ENCODE measurements at places on chromosomes 12 and 14. TPM values are rescaled to one million over a fixed set of nuclear protein-coding genes. Genes with fewer than 3 reads are reported as not detected.
A peak's percentile ranks its signal among the peaks of the same experiment; 100 is the strongest.

- H3K27me3 ChIP-seq = 0 out of 2 replicates have a peak, but pooled peaks cover 3% of the 10 kb centered on the region
- no peak overlapping the region for H3K27ac ChIP-seq
- H3K36me3 ChIP-seq = peaks cover 56% of the 10 kb centered on the region
- H3K4me3 ChIP-seq = no peak overlapping the region
These were observed 109.0 kb downstream of the ESR2 start for GRCh38 chr14:64185184-64185583.

DNA sequence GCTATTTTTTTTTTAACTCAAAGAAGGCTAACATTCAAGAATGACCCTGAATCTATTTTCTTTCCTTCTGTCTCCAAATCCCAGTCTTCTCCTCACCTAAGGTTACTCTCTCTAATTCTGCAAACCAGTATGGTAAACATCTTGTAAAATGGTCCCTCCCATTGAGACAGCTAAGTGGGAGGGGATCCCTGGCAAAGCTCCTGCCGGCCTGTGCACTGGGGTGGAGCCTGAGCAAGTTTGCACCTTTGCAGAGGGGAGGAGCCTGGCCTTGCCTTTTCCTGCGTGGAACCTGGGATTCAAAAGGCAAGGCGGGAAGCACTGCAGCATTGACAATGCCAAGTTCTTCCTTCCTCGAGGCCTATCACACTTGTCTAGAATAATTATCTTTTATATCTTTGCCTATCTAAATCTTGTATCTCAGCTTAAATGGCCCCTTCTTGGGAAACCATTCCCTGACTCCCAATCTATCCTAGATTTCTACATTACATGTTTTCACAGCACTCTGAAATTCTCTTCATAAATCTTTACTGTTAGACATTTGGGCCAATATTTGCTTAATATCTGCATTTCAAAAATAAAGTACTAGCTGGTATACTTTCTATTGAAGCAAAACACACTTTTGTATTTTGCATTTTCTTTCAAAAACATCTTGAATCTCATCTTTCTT, 83.0 kb downstream of the EPS8 start:
- peak overlapping the region; percentile 37 for H3K27ac ChIP-seq
- H3K36me3 ChIP-seq = no peaks in the 10 kb centered on the region
- no peaks in the 10 kb centered on the region for H3K27me3 ChIP-seq
- H3K4me3 ChIP-seq = no peak overlapping the region
- H3K4me1 ChIP-seq = peaks cover 24% of the 10 kb centered on the region

DNA sequence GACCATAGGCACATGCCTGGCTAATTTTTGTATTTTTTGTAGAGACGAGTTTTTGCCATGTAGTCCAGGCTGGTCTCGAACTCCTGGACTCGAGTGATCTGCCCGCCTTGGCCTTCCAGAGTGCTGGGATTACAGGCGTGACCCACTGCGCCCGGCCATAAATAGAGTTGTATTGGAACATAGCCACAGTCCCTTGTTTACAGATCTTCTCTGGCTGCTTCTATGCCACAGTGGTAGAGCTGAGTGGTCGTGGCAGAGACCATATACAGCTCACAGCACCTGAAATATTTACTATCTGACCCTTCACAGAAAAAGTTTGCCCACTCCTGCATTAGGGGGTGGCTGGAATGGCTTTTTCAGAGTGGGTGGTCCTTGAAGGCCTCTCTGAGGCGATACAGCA, 28.0 kb upstream of the TSPAN9 start:
- peaks cover 12% of the 10 kb centered on the region for H3K4me1 ChIP-seq
- H3K27ac ChIP-seq = no peak overlapping the region
- DNase-seq = peak; percentile 8
- H3K4me3 ChIP-seq = no peak overlapping the region
- H3K27me3 ChIP-seq = peaks cover 6% of the 10 kb centered on the region

- H3K4me3 ChIP-seq = no peak overlapping the region
- H3K4me1 ChIP-seq = no peaks in the 10 kb centered on the region
- no peak for DNase-seq
- H3K27me3 ChIP-seq = peaks cover 3% of the 10 kb centered on the region
These were observed 123.4 kb downstream of the SLC6A15 start for GRCh38 chr12:84789184-84789583.

- H3K27ac ChIP-seq = no peak overlapping the region
- DNase-seq = no peak
- no peaks in the 10 kb centered on the region for H3K4me1 ChIP-seq
These were observed 325.0 kb downstream of the CCER1 start for GRCh38 chr12:90630006-90630405.

DNA sequence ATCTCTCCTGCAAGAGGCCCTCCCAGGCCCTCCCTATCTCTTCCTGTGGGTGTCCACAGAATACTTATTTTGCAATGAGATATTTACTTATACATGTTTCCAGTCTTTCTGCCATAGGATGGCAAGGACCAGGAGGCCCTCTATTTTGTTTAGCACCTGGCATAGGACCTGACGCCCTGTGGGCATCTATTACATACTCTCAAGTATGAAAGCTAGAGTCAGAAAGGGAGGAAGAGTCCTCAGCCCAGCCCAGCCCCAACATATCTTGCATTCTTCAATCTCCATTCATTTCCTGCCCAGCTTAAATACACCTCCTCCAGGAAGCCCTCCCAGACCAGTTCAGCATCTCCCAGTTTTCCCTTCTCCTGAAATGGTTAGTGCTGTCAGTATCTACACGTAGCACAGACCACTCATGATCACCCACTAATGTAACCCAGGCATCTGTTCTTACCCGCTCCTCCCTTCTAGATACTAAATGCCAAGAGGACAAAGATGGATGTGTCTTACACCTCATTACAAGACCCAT, 7.4 kb downstream of the FOXN4 start:
- H3K36me3 ChIP-seq = no peaks in the 10 kb centered on the region
- H3K4me1 ChIP-seq = peaks cover 13% of the 10 kb centered on the region
- H3K27ac ChIP-seq = no peak overlapping the region
- no peak for DNase-seq
- peaks cover 9% of the 10 kb centered on the region for H3K27me3 ChIP-seq
- H3K4me3 ChIP-seq = no peak overlapping the region

GRCh38 chr12:4140581-4141301, 132.8 kb upstream of the CCND2 start:
- no peak overlapping the region for H3K4me3 ChIP-seq
- no peak for DNase-seq
- H3K36me3 ChIP-seq = peaks cover 18% of the 10 kb centered on the region
- H3K27ac ChIP-seq = peak overlapping the region; percentile 12
- peaks cover 21% of the 10 kb centered on the region for H3K27me3 ChIP-seq

DNA sequence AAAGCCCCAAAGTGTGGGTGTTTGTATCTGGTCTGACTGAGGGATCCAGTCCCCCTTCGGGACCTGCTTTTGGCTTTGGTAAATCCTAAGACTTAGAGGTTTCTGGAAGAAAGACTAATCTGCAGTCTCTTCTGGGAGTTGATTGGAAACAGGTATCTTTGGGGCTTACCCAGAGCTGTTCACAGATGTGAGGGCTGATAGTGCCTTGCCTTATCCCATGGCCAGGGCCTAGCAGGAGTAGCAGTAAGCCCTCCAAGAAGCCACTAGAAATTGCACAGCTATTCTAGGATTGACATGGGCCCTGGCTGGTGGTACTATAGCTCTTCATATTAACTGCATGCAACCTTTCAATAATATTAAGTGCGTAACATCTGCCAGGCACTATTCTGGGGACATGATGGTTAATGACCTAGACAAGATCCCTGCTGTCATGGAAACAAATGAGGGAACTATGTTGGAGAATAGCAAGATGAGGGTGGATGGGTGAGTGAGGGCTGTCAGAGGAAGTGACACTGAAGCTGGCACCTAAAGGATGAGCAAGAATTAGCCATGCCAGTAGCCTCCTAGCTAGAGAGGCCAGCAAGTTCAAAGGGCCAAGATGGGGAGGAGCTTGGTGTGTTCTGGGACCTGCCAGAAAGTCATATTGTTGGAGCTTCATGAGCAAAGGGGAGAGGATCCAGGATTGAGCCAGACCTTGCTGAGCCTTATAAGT, 71.7 kb downstream of the CRADD start:
- no peak overlapping the region for H3K27ac ChIP-seq
- no peaks in the 10 kb centered on the region for H3K27me3 ChIP-seq

DNA sequence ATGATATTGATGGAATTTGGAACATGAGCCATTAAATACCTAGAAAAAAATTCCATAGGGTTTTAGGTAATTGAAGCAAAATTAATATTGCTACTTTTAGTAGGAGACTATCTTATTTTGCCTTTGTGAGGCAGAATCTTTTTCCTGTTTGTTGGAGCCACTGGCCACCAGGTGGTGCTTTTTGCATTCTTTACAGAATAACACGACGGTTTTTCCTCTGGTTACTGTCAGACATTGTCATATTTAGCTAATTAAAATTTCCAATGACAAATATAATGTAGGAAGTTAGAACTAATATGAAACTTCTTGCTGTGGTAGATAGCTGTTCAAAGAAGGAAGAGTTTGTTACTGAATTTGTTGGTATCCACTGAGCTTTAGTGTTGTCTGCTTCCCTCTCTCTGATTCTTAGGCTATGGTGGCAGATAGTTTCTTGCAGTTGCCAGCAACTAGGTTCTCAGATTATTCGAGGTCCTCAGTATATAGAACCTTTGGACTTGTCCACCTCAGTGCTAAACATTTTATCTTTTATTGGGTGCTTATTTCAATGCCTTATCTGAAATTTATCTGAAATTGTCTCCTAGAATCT, 25.7 kb downstream of the RAB21 start:
- no peaks in the 10 kb centered on the region for H3K27me3 ChIP-seq
- H3K36me3 ChIP-seq = peaks cover 16% of the 10 kb centered on the region
- no peak for DNase-seq
- no peak overlapping the region for H3K27ac ChIP-seq

- H3K36me3 ChIP-seq = peaks cover 5% of the 10 kb centered on the region
- peaks cover 17% of the 10 kb centered on the region for H3K4me1 ChIP-seq
- no peak for DNase-seq
- H3K4me3 ChIP-seq = no peak overlapping the region
These were observed 13.5 kb upstream of the ATF1 start for GRCh38 chr12:50750366-50750765.

DNA sequence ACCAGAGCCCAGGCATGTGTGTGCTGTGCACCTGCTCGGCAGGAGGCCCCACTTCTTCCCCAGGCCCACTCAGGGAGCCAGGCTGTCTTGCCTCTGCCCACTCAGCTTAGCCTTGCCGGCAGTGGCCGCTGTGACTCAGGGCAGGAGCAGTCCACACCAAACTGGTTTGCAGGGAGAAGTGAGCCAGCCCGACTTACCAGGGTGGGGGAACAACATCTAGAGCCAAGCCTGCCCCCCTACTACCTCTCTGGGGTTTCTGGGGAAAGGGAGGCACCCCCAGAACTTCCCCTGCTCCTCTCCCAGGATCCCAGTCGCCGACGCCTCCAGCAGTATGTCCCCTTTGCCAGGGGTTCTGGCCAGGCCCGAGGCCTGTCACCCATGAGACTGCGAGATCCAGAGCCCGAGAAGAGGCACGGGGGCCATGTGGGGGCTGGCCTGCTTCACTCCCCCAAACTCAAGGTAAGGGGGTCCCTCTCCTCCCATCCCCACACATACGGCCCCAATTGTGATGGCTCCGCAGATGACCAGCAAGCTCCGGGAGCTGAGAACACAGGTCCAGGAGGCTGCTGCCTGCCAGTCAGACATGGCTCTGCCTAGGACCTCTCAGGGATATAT, 3.0 kb downstream of the PLEKHG6 start:
- no peak overlapping the region for H3K27ac ChIP-seq
- peaks cover 29% of the 10 kb centered on the region for H3K36me3 ChIP-seq
- H3K4me3 ChIP-seq = no peak overlapping the region
- DNase-seq = no peak

DNA sequence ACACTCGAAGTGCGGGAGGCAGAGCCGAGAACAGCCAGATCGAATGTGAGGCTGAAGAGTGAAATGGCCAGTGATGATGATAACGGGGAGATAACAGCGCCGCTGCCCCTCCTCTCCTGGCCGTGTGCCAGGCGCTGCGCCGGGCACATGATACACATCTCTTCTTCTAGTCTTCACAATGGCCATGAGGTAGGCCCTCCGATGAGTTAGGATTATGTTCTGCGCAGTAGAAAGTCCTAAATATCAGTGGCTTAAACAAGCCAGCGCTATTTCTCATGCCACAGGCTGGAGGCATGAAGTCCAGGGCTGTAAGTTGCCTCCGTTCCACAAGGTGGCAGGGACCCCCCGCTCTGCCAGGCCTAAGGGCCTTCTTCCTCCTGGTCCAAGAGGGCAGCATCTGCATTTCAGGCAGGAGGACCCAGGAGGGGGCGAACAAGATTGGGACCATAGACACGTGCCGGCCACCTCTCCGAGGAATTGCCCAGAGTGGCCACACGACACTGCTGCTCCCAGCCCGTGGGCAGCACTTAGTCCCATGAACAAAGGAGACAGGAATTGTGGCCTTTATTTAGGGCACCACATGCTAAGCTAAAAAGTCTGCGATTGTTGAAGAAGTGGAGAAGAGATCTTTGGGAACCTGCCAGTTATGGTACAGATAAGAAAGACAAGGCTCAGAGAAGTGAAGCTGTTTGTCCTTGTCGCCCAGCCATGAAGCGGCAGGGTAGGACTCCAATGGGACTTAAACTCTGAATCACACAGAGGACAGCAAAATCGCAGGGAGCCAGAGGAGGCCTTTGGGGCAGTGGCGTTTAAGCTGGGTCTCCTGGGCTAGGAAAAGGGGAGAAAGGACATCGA, 10.9 kb upstream of the HVCN1 start:
- no peaks in the 10 kb centered on the region for H3K36me3 ChIP-seq
- DNase-seq = peak; percentile 26
- H3K27ac ChIP-seq = no peak overlapping the region
- H3K4me1 ChIP-seq = 0 out of 2 replicates have a peak, but pooled peaks cover 6% of the 10 kb centered on the region
- no peak overlapping the region for H3K4me3 ChIP-seq
- H3K27me3 ChIP-seq = no peaks in the 10 kb centered on the region

DNA sequence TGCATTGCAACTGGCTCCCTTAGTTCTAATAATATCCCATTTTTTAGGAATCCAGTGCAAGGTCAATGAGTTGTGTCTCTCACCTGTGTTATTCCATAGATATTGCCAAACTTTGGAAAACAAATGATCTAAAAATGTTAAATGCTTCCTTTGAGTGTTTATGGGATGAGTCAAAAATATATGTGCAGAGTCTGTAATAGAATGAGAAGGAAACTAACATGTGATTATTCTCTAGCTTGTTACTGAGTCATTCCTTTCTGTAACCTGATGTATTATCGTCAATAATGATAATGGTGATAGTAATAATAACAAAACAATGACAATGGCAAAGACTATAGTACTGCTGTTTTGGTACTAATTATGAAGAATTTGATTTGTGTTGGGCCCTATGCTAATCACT, 11.5 kb downstream of the ACSS3 start:
- no peak overlapping the region for H3K27ac ChIP-seq
- no peak for DNase-seq
- H3K27me3 ChIP-seq = peaks cover 2% of the 10 kb centered on the region
- no peaks in the 10 kb centered on the region for H3K36me3 ChIP-seq
- no peak overlapping the region for H3K4me3 ChIP-seq

- no peak overlapping the region for H3K4me3 ChIP-seq
- peaks cover 14% of the 10 kb centered on the region for H3K4me1 ChIP-seq
- no peaks in the 10 kb centered on the region for H3K36me3 ChIP-seq
- no peak for DNase-seq
- no peak overlapping the region for H3K27ac ChIP-seq
These were observed 88.2 kb downstream of the TBC1D30 start for GRCh38 chr12:64912516-64913255.

GRCh38 chr14:65704437-65704836, 291.9 kb downstream of the FUT8 start:
- H3K4me3 ChIP-seq = no peak overlapping the region
- no peak overlapping the region for H3K27ac ChIP-seq
- no peaks in the 10 kb centered on the region for H3K27me3 ChIP-seq
- DNase-seq = no peak
- peaks cover 4% of the 10 kb centered on the region for H3K4me1 ChIP-seq

The ARHGEF25 gene
- 11.9 TPM for total RNA-seq

The RAD9B gene
- 0.09 TPM for total RNA-seq

The LGR5 gene
- total RNA-seq = 0.55 TPM

The IL31 gene
- not detected for total RNA-seq

The PZP gene
- total RNA-seq = 0.18 TPM

Data from WTC11 (cell line).